NCI-H526 (cell line): ENCODE measurements at places on chromosomes 1 and 21.

DNA sequence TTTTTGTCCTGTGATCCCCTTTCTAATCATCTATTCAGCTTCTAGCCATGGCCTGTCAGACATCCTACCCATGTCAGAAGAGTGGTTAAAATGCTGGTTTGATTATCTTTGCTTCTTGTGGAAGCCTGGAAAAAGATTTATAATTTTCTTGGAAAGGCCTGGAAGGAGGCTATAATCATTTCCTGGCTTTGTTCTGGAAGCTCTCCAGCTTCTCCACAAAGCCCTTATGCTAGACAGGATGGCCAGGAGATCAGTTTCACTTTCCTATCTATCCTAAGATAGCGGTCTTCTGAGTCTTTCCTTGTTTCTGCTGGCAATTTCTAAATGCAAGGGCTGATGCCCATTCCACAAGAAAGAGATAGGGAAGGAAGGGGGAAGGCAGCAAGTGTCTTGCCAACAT is 90.9 kb upstream of the SLC44A3 start:
- no peak for DNase-seq

- no peak for DNase-seq
These were observed 27.7 kb upstream of the ESRRG start for GRCh38 chr1:216750961-216751360.

DNA sequence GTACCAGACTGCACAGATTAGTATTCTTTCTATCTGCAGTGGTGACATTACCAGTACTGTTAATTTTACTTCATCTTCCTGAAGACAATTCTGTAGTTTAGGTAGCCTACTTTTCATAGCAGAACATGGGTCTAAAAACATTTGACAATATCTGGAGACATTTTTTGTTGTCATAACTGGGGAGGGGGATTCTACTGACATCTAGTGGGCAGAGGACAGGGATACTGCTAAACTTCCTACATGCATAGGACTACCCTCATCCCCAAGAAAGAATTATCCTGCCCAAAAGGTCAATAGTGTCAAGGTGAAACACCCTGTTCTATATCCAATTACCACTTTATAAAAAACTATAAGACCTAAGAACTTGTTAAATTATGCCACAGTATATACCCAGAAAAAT is 3.4 kb upstream of the ARHGAP29 start:
- peak; percentile 67 for DNase-seq

GRCh38 chr1:118767971-118768370 is 220.2 kb downstream of the TBX15 start:
- DNase-seq = no peak

- DNase-seq = no peak
These were observed 1.0 kb downstream of the DNAJB4 start for GRCh38 chr1:78005755-78006154.

GRCh38 chr1:223243441-223244050 is 100.5 kb upstream of the TLR5 start:
- DNase-seq = no peak

- no peak for DNase-seq
These were observed 29.5 kb upstream of the DIP2A start for GRCh38 chr21:46428987-46429710.

DNA sequence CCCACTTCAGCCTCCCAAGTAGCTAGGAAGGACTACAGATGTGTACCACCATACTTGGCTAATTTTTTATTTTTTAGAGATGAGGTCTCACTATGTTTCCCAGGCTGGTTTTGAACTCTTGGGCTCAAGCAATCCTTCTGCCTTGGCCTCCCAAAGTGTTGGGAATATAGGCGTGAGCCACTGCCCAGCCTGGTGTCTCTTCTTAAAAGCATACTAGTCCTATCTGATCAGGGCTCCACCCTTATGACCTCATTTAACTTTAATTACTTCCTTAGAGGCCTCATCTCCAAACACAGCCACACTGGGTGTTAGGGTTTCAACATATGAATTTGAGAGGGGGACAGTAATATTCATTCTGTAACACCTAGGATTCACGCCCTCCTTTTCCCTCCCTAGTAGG is 130.9 kb downstream of the GLIS1 start:
- DNase-seq = no peak

DNA sequence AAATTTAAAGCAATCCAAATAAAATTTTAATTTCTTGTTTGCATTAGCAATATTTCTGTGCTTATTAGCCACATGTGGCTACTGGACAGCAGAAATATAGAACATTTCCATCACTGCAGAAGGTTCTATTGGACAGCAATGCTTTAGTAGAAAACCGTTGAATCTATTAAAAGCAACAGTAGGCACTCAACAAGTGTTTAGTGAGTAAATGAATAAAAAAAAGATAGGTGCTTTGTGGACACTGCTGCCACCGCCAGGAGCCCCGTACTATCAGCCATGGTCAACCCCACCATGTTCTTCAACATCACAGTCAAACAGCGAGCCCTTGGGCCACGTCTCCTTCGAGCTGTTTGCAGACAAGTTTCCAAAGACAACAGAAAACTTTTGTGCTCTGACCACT is 74.5 kb upstream of the MUTYH start:
- DNase-seq = no peak

DNA sequence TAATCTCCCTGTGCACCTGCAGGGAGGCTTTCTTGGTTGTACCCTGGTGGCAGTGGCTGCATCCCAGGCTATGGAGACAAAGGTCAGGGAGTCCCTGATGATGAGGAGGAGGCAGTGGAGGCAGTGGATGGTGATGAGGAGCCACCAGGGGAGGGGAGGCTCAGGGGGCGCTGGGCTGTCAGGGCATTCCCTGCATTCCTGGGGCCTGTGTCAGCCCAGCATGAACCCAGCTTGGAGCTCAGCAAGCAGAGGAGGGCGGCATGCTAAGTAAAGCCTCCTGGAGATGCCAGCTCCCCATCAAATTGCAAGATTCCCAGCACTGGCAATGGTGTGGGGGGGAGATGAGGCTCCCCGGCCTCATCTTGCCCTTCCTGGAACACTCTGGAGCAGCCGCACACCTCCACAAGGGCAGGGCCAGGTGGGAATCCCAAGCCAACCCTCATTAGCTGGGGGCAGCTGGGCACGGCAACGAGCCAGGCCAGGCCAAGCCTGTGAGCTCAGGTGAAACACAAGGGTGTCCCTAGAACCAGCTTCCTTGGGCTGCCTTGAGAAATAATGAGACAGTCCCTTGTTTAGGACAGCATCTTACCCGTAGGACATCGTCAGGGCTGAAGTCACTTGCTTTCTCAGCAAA is 469.5 kb downstream of the MATN1 start:
- DNase-seq = no peak

DNA sequence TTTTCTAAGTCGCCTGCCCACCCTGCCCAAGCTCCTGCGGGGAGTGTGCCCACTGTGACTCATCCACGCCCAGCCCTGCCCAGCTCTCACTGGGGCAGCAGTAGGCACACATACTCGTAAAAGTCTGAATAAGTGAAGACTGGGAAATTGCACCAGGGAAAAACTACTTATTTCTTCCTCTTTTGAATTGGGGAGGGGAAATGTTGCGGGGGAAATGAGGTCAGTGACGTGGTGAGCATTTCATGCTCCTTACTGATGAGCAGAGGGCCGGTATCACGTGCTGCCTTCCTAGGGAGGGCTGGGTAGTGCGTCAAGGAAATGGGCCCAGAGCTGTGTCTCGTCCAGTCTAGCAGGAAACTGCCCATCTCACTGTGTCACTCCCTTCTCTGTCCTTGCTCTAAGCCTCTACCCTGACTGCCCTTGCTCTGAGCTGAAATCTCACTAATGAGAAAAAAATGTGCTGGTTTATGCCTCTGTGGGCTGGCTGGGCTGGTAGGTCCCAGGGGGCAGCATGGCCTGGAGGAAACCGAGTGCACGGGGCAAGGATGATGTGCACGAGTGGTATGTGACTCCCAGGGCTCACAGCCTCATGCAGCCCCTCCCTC is 13.5 kb upstream of the TNFRSF1B start:
- no peak for DNase-seq

DNA sequence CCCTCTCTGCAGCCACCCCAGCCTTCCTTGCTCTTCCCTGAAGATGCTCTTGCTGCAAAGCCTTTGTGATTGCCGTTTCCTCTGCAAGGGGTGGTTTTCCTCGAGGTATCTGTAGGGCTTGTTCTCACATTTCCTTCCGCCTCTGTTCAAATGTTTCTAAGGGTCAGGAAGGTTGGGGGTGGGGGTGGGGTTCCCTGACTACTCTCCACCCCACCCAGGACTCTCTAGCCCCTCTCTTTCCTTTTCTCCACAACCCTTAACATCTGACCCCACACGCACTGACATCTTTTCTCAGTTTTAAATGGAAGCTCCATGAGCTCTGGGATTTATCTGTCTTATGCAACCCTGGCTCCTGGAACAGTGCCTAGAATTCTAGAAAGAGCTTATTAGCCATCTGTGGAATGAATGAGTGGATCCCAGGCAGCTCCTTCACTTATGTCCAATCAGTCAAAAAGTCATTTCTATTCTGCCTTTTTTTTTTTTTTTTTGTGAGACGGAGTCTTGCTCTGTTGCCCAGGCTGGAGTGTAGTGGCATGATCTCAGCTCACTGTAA is 27.3 kb upstream of the ZNF362 start:
- no peak for DNase-seq

DNA sequence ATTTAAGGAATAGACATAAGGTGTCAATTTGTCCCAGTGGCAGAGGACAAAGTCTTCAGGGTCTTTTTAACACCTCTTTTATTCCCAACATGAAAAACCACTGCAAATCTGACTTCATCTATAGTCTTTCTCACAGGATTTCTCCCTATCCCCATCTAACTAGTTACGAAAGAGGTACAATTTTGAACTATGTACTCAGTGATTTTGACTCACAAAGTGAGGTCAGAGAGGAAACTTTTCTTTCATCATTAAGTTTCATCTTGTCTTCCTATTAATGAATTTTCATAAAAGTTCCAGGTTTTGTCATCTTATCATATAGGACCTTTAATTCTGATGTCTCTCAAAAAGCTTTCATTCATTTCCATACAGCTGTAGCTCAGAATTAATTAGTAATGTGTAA is 63.3 kb downstream of the ASH1L start:
- DNase-seq = peak; percentile 33

GRCh38 chr1:17190010-17190995 is 14.6 kb upstream of the PADI1 start:
- no peak for DNase-seq

- DNase-seq = no peak
These were observed 88.3 kb downstream of the TPR start for GRCh38 chr1:186286615-186287315.

GRCh38 chr1:157201767-157202166 is 63.6 kb upstream of the ETV3 start:
- DNase-seq = no peak

GRCh38 chr21:25558123-25558522 is 49.2 kb downstream of the MRPL39 start:
- DNase-seq = no peak

DNA sequence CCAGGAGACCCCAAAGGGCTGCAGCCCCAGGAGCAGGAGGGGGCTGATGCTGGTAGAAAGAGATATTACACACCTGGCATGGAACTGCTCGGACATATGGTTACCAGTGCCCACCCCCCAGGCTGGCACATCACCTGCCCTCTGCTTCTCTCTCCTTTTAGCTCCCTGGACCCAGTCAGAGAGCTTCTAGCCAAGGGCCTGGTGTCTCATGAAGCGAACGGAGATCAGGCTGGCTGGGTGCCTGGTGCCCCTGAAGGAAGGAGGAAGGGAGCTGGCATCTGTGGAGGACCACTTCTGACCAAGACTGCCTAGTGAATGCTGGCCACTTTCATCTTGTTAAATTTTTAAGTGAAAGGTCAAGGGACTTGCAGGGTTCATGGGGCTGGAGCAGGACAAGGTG is 53.1 kb downstream of the FOXO6 start:
- no peak for DNase-seq

DNA sequence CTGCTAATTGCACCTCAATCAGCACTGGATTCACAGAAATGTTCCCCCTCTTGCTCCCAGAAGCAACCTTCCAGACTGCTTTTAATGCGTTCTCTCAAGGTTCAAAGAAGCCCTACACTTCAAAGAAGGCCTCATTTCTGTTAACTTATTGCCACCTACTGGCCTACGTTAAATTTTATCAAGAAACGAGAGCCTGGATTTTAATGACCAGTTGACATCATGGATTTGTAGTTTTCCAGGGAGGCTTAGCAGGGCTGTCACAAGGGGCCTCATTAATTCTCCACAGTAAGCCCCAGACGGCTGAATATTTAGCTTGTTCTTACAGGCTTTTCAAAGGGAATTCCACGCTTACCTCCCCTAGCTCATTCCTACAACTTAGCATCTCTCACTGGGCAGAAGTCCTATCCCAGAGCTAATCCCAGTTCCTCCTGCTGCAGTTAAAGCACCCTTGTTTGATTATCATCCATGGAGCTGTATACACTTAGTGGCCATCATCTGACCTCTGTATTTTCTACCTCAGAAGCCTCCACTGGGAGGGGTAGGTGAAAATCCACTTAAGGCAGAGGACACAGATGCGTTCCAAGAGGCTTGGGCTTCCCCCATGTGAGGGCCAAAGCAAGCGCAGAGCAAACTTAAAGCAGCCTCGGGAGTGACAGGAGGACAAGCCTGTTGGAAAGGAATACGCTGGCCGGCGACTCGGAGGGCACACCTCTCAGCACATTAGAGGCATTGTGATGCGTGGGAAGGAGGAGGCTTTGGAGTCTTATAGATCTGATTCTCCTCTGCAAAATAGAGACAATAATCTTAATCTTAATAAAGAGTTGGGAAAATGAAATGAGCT is 32.2 kb upstream of the CYP4X1 start:
- no peak for DNase-seq

DNA sequence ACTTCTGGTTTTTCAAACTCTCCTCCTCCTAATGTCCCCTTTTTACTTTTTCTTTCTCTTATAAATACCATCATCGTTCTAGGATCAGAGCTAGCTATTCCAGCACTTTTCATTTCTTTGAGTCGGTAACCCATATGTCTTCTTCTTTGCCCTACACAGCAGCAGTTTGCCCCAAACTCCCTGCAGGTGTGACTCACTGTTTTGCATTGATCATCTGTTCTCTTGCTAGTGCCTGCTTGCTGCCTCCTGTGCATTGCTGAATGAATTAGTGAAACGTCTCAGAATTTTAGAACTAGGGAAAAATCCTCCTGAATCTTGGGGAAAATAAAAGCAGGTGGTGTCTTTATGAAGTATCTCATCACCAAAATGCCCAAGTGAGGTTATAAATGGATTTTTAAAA is 21.7 kb downstream of the KCNK2 start:
- no peak for DNase-seq

GRCh38 chr1:23745515-23745914 is 2.2 kb downstream of the ELOA start:
- DNase-seq = peak; percentile 13

- no peak for DNase-seq
These were observed 223.7 kb upstream of the ADAMTS5 start for GRCh38 chr21:27190601-27191000.

DNA sequence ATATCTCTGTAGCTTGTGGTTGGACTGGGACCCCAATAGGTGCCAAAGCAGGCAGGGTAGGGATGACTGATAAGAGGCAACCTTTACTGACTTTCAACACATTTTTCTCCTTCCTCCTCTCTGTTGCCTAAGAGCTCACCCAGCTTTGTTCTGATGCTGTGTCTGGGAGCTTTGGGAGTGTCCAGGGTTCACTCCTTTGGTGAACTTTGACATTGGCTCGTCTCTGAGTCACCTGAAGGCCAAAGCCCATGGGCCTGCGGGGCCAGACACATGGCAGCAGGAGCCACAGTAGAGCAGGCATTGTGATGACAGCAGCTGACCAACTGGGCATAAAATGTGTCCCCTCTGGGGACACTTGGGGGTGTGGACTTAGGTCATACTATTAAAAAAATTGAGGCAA is 99.5 kb upstream of the ZNF644 start:
- DNase-seq = no peak
